ENCODE measurements at places on chromosomes 3 and 15. TPM values are rescaled to one million over a fixed set of nuclear protein-coding genes. Genes with fewer than 3 reads are reported as not detected.

DNA sequence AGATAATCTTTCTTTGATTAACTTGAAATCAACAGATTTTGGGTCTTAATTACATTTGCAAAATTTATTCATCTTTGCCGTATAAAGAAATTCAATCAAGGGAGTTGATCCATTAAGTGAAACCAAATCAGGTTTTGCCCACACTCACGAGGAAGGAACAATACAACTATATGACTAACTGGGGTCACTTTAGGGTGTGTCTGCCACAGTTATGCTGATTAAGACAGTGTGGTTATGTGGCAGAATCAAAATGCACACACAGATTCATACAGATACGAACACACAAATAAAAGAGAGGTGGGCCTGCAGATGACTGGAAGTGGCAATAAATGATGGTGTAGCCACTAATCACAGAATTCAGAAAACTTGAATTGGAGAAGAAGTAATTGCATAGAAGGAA lies 543.5 kb downstream of the GABRG3 start:
- DNase-seq: no peak

- no peak for DNase-seq
These were observed 86.8 kb downstream of the RFTN1 start for GRCh38 chr3:16426665-16427064.

Gene CDHR4
- total RNA-seq: not detected

Gene ALG3
- 30.1 TPM for total RNA-seq

- DNase-seq: no peak
These were observed 40.0 kb upstream of the FAM3D start for GRCh38 chr3:58706395-58707167.

GRCh38 chr3:33111581-33111980 lies 2.2 kb upstream of the CRTAP start:
- DNase-seq: no peak

Gene PPARG
- 1.3 TPM for total RNA-seq

Data from SJSA1 (cell line).